ENCODE measurements at places on chromosomes 2 and 18.

DNA sequence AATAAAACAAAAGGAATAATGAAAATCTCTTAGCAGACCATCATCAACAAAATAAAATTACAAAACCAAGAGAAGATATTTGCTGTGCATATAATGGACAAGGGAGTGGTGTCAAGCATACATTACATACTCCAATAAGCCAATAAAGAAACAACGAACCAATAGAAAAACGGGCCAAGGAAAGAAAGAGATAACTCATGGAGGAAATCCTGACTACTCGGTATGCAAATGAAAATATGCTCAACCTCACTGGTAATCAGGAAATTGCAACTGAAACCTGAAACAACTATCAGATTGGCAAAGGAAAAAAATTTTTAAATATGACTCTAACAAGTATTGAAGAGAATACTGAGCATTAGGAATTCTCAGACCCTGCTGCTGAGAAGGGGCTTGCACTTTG lies 84.7 kb downstream of the BCL2 start:
- no peak for DNase-seq

DNA sequence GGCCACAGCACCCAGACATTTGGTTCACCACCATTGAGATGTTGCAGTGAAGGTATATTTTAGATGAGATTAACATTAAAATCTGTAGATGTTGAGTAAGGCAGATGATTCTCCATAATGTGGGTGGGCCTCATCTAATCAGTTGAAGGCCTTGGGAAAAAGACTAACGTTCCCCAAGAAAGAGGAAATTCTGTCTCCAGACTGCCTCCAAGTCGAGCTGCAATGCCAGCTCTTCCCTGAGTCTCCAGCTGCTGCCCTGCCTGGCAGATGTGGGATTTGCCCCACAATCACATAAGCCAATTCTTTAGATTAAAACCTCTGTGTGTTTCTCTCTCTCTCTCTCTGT lies 101.9 kb downstream of the PDCL3 start:
- DNase-seq = no peak

GRCh38 chr18:22987547-22988189 lies 54.5 kb downstream of the RBBP8 start:
- no peak for DNase-seq

GRCh38 chr2:215189393-215189792 lies 51.0 kb upstream of the ABCA12 start:
- no peak for DNase-seq

DNA sequence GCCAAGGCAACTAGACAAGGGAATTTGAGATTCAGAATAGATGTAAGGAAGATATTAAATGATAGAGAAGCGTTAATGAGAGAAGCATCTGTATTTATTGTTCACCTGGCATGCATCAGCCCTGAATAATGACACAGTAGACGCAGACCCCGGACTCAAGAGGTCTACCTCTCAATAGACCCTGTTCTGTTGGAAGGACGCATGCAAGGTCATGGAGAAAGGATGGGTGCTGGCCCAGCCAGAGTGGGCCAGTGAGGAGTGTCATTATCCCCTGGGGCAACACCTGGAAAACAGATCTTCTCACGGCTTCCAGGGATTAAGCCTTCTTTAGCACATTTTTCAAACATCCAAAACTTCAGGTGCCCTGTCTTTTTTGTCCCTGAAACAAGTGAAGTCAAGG lies 461.0 kb downstream of the EIPR1 start:
- DNase-seq = no peak

Data from activated effector memory CD4-positive, alpha-beta T cell treated with Interleukin-2 at 50 U/mL for 16 hours (primary cell).